Caki2 (cell line): ENCODE measurements at places on chromosomes 2 and 18.

DNA sequence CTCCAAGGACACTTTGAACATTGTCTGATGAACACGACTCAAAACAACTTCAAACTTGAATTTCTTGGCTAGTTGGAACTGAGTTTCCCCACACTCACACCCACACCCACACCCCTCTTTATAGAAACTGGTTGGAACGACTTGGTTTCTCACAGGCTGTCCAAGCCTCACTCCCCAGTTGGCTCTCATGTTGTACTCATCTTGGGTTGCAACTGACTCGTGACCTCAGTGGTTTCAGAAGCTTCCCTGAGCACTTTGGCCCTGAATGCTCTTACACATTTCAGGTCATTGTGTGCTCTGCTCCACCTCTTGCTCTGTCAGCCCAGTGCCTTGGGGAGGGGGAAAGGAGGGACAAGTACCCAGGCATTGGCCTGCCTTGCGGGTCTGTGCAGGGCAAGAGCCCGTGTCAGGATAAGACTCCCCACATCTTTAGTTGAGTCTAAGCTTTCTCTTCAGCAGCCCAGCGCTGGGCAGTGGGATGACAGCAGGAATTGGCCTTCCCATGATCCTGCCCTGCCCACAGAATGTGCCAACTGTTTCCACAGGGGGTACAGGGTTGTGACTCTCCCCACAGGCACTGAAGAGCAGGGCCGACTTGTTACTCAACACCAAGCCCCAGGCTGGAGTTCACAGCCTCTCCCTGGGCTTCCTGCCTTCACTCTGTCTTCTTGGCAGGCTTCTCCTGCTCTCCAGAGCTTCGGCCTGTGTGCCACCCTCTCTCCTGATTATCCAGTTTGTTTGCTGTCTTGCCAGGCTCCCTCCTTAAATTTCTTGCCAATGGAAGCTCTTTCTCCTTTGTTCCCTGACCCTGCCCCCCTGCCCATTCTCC is 104.6 kb downstream of the RTN4 start:
- no peak for DNase-seq

- DNase-seq = no peak
Measured at GRCh38 chr2:16167870-16168426, 227.6 kb downstream of the MYCN start.

DNA sequence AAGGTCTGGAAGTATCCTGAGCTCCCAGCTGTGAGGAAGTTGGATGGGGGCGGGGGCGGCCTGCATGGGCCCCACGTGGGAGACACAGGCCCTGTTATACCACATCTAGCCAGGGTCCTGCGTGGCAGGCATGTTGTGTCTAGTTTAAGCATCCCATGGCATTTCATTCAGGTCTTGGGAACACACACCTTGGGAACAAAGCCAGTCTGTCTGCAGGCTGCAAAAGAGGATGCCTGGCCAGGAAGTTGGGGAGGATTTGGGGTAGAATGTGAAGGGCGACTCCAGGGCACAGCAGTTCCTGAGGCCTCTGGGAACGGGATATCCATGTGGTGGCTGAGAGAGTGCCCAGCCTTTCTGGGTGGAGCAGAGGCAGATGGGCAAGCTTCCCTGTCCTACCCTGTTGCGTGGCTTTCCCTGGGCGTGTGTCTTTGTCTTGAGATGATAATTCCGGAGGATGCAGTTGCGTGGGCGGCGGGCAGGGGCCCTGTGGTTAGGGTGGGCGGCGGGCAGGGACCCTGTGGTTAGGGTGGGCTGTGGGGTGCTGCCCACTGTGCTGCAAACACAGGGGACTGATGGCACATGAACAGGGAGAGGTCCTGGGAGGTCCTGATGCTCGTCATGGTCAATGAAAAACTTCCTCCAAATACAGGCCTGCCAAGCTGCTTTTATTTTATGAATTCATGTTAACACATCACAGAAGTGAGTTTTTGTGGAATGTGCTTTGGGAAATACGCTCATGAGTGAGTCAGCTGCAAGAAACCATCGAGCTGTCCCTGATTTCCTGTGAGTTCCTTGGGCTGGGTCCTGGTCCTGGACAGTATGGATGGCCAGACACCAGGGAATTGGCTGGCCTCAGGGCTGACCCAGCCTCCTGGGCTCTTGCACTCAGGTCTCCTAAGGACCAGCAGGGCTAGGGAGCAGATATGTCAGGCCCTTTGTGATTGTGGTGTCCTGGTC is 90.0 kb upstream of the HS6ST1 start:
- no peak for DNase-seq

- no peak for DNase-seq
Measured at GRCh38 chr2:190663839-190664238, 15.0 kb downstream of the NAB1 start.
